ENCODE measurements at places on chromosomes 7 and 10.

- no peak for DNase-seq
These were observed 178.2 kb upstream of the NRG3 start for GRCh38 chr10:81696609-81697388.

DNA sequence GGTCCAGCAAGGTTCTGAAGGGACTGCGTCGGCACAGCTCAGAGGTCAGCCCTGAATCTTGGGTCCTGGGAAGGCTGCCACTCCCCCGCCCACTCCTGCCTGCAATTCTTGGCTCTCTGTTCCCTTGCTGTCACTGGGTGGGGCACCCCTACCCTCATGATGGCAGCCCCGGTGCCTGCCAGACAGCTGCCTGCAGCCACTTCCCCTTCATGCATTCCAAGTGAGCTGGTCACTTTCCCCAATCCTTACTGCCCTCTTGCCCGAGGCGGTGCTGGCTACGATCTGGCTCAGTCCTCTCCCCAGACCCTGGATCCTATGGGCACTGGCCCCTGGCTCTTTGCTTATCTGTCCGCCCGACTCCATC is 14.2 kb downstream of the MYL10 start:
- no peak for DNase-seq

- DNase-seq, result no peak
These were observed 61.6 kb downstream of the LHPP start for GRCh38 chr10:124522933-124523871.

DNA sequence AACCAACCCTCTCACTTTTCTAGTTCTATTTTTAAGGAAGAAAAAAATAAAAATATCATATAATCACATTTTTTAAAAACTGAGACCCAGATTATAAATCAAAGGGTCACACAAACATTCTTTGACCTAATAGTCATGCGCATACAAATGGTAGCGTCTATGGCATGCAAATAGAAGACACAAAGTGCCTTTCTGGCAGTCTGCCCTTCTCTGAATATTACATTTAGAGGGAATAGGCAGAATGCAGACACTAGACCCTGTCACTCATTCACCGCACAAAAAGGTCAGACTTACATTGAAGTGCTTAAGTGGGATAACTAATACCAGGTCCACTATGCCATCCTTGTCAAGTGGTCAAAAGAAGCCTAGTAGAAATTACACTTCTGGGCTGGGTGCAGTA is 26.5 kb upstream of the FHIP2A start:
- no peak for DNase-seq

- DNase-seq, result no peak
These were observed 105.3 kb upstream of the TPK1 start for GRCh38 chr7:144941127-144941526.

Measured in stimulated activated CD4-positive, alpha-beta T cell treated with anti-CD3 and anti-CD28 coated beads, Interleukin-15, amount 100 ng/mL, for 1 hour (primary cell).